IMR-90 (cell line): ENCODE measurements at places on chromosomes 1 and 21. TPM values are rescaled to one million over a fixed set of nuclear protein-coding genes. Genes with fewer than 3 reads are reported as not detected.

LIN28A gene
- not detected in 2 replicates for total RNA-seq

AQP10 gene
- not detected in 2 replicates for total RNA-seq

PNRC2 gene
- 76.0 and 106 TPM in 2 replicates for total RNA-seq

LHX8 gene
- total RNA-seq: not detected in 2 replicates

RGS13 gene
- not detected in 2 replicates for total RNA-seq

TFB2M gene
- total RNA-seq: 13.3 and 22.8 TPM in 2 replicates

EGLN1 gene
- 26.9 and 66.4 TPM in 2 replicates for total RNA-seq

C8B gene
- total RNA-seq: not detected in 2 replicates

EFNA3 gene
- 0.56 and 0.72 TPM in 2 replicates for total RNA-seq
